T-helper 17 cell (primary cell): ENCODE measurements at places on chromosomes 2 and 18. TPM values are rescaled to one million over a fixed set of nuclear protein-coding genes. Genes with fewer than 3 reads are reported as not detected.

DNA sequence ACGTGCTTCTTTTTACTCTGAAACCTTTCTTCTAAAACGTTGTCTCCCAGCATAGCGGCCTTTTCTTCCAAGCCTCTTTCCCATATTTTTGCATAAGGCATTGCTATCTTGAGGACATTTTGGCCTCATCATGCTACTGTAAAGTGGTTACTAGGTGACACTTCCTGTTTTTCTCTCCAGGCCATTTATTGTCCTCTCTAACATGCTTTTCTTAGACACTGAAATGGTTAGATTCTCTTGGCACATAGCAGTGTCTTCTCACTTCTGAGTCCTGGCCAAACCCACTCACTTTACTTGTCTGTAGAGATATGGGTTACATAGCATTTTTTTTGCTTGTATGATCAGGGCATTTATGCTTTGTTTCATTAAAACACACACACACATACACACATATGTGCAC is 50.1 kb upstream of the KCNH7 start:
- H3K27ac ChIP-seq, result no peak overlapping the region
- no peaks in the 10 kb centered on the region for H3K27me3 ChIP-seq
- no peaks in the 10 kb centered on the region for H3K36me3 ChIP-seq
- no peaks in the 10 kb centered on the region for H3K4me1 ChIP-seq

GRCh38 chr2:67880291-67880761 is 182.5 kb downstream of the C1D start:
- no peak for DNase-seq
- H3K27ac ChIP-seq, result no peak overlapping the region
- H3K36me3 ChIP-seq, result peaks cover 2% of the 10 kb centered on the region
- H3K27me3 ChIP-seq, result peaks cover 34% of the 10 kb centered on the region
- H3K4me1 ChIP-seq, result no peaks in the 10 kb centered on the region

Gene DTNB
- 32.3 TPM for total RNA-seq

Gene ATF2
- 52.2 TPM for total RNA-seq

DNA sequence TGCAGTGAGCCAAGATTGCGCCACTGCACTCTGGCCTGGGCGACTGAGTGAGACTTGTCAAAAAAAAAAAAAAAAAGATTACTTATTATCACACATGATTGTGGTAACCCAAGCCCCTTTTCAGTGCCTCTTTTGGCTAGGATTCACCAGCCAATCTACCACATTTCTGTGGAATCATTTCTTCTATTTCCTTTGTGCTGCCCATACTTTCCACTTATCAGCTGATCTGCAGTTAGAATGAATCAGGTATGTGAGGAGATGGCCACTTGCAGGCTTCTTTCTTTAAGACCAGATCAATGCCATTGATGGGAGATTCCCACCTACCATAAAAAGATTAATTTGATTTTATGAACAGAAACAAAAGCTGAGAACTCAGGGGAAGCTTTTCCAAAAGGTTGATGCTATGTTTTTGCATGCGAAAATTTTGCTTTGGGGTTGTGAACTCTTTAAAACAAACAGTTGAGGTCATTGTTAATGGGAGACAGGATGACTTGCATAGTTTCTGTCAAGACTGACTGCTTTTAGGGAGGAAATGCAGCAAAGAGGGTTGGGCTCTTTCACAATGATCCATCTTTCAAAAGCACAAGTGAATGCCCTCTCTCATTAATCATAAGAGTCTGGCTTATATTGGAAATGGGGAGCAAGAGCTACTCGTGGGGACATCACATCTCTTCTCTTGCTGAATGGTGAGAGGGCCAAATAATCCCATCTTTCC is 66.9 kb upstream of the CYP26B1 start:
- no peaks in the 10 kb centered on the region for H3K36me3 ChIP-seq
- DNase-seq, result no peak
- H3K27me3 ChIP-seq, result no peaks in the 10 kb centered on the region

GRCh38 chr18:35430721-35431373 is 53.7 kb upstream of the ZNF396 start:
- H3K36me3 ChIP-seq, result no peaks in the 10 kb centered on the region
- H3K4me3 ChIP-seq, result no peak overlapping the region
- no peak overlapping the region for H3K27ac ChIP-seq
- DNase-seq, result no peak

GRCh38 chr2:240590681-240591111 is 4.2 kb downstream of the CAPN10 start:
- DNase-seq, result peak; percentile 8
- H3K27me3 ChIP-seq, result no peaks in the 10 kb centered on the region
- peaks cover 30% of the 10 kb centered on the region for H3K4me1 ChIP-seq
- H3K36me3 ChIP-seq, result peaks cover 6% of the 10 kb centered on the region
- no peak overlapping the region for H3K4me3 ChIP-seq
- peak overlapping the region; percentile 27 for H3K27ac ChIP-seq

- no peak for DNase-seq
- no peaks in the 10 kb centered on the region for H3K27me3 ChIP-seq
- peaks cover 17% of the 10 kb centered on the region for H3K36me3 ChIP-seq
- H3K27ac ChIP-seq, result no peak overlapping the region
- no peak overlapping the region for H3K4me3 ChIP-seq
Observed at GRCh38 chr2:121470917-121471316, 59.8 kb upstream of the RNU4ATAC start.

Gene CREG2
- total RNA-seq, result 0.39 TPM

- no peak overlapping the region for H3K27ac ChIP-seq
- peaks cover 35% of the 10 kb centered on the region for H3K27me3 ChIP-seq
- H3K36me3 ChIP-seq, result no peaks in the 10 kb centered on the region
- no peak overlapping the region for H3K4me3 ChIP-seq
Observed at GRCh38 chr2:588074-588645, 89.0 kb downstream of the TMEM18 start.

Gene DPP10
- total RNA-seq, result not detected

- H3K27ac ChIP-seq, result no peak overlapping the region
- peaks cover 7% of the 10 kb centered on the region for H3K36me3 ChIP-seq
- peaks cover 23% of the 10 kb centered on the region for H3K4me1 ChIP-seq
Observed at GRCh38 chr2:97910403-97911205, 85.1 kb downstream of the TMEM131 start.

Gene DNAJC27
- total RNA-seq, result 19.2 TPM
